ENCODE measurements at places on chromosomes 5 and 9.
A peak's percentile ranks its signal among the peaks of the same experiment; 100 is the strongest.

- DNase-seq: no peak
Measured at GRCh38 chr5:36162810-36163486, 11.0 kb downstream of the SKP2 start.

DNA sequence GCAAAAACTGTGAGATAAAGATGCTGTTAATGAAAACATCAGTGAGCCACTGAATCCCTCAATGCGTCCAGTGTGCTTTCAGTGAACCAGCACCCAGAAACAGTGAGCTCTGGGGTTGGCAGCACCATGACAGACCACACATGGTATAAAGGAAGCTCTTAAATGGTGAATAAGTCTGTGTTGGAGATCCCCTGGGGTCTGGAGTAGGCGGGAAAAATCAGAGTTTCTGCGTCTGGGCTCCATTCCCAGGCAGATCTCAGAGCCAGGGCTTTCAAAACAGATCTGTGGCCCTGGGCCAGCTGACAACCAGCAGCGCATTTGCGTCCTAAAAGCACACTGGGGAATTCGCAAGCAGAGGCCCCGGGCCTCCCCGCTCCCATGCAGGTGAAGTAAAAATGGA lies 233.5 kb downstream of the FRMD3 start:
- DNase-seq: no peak

DNA sequence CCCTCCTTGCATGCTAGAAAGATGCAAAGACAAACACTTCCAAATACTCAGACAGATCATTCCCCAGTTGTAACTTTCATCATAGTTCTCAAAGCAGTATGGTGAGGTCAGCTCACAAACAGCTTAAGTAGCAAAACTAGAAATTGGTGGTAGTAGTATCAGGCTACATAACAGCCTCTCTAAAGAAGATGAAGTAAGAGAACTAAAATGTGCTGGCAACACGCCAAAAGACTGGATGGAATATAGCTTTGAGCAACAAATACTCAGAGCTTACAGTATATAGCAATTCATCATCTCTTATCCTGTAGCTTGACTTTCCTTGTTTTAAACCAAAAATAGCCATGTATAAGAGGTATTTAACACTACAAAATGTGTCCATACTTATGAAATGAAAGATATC lies 7.5 kb downstream of the PFDN1 start:
- peak; percentile 16 for DNase-seq

GRCh38 chr5:52119768-52120167 lies 667.9 kb upstream of the ITGA1 start:
- DNase-seq: no peak

DNA sequence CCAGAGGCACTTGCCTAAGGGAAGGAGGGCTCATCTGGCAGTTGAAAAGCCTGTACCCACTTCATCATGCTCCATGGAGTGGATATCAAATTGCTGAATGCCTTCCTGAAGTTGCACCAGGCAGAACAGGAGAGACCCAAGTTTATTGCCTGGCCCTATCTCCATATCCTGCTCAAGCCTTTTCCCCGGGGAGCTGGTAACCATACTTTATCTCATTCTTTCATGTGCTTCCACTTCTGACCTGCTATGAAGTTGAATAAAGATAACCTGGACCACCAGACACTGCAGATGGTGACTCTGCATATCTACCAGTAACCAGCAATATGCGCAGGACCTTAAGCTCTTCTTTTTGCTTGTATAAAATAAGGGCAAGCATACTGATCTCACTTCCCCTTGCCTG lies 1397.5 kb upstream of the CDH6 start:
- DNase-seq: no peak

GRCh38 chr5:80502800-80503199 lies 14.9 kb downstream of the FAM151B start:
- no peak for DNase-seq

DNA sequence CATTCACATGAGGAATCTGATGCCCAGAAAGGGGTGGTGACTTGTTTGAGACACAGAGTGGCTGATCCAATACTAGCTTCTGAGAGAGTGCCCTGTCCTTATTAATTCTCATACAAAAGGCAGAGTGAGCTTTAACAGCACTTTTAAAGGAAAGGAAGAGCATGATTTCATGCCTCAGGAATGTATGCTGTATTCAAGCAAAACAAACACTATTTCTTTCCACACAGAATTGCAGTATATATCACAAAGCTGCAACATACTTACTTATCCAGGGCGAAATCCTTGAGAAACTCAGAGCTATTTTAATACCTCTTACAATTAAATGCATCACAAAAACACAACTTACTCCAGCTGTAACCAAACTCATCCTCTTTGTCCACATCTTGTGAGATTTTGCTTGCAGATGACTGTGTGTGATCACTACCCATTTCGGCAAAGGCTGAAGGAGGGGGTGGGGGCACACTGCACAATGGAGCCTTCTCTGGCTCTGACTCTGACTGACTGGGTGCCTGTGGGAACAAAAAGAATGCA lies 139.8 kb downstream of the MPDZ start:
- DNase-seq: no peak

- no peak for DNase-seq
Measured at GRCh38 chr5:38424148-38425060, 132.0 kb downstream of the LIFR start.

- no peak for DNase-seq
Measured at GRCh38 chr9:122179690-122180074, 20.0 kb downstream of the MORN5 start.

GRCh38 chr5:131355971-131356528 lies 92.2 kb downstream of the CDC42SE2 start:
- no peak for DNase-seq

DNA sequence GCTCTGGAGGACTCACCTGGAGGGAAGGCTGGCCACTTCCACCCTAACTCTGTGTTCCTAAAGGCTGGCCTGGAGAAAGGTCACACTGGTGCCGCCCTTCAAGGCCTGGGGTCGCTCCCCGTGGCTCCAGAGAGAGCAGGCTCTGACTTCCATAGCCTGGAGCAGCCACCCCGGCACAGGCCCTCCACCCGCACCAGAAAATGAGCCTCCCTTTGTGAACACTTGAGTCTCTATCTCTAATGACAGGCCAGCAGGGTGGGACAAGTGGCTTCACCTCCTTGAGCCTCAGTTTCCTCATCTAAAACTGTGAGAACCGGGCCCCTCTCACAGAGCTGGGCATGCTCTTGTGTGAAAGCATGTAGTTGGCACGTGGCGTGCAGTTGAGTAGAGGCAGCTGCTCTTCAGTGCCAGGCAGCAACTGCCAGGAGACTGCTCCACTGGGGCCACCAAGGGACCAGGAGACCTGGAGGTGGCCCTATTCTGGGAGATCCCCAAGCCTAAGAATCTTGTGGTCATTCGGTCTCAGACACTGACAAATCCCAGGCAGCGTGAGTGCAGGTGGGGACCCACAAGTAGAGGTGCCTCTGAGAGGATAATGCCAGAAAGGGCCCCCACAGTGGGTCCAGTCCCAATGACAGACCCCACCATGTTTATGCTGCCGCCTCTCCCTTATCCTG lies 56.7 kb upstream of the GARNL3 start:
- no peak for DNase-seq

DNA sequence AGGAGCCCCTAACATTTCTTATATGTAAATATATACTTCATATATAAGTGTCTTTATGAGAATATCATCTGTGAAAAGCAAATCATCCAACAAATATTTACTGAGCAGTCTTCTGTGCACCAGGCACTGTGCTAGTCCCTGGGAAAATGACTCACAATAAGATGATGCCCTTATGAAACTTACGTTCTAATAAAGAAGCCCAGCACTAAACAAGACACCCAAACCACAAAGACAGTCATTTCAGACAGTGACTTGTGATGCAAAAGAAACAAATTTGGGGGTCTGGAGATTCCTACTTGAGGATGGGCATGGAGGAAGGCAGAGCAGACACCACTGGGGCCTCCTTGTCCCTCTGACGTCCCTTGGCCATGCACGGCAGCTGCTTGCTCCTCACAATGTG lies 30.6 kb upstream of the PPP1R2B start:
- no peak for DNase-seq

GRCh38 chr5:90305041-90305720 lies 104.4 kb downstream of the CETN3 start:
- no peak for DNase-seq

- DNase-seq: no peak
Measured at GRCh38 chr9:34985311-34985899, 4.1 kb upstream of the DNAJB5 start.

DNA sequence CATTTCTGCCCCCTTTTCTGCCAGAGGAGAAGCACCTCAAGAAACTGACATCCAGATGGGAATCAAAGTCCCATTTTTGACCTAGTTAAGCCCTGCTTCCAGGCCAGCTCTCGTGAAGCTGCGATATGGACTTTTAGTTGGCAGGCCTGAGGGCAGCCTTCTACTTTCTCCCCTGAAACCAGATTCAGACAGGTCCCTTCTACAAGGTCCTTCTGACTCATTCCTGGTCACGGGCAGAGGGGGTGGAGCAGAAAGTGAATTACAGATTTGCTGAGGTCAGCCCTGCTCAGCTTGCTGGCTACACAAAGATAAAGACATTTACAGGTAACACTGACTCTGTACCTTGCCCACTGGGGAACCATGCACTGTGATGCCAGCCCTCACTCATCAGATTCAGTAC lies 52.8 kb upstream of the TUT7 start:
- DNase-seq: no peak

DNA sequence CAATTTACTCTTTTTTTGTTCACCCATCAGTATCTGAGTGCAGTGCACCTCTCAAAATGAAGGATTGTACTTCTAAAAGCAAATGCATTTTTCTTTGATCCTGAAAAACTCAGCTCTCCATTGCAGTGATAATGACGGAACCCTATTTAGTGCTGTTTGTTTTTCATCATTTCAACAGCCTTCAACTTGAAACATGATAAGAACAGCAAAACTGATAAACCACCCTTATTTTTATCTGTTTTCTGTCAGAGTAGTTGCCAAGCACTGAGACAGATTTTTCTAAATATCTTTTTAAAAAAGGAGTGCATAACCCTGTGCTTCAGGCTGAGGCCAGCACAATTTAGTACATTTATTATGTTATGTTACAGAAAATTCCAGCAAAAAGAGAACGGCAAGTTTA lies 549.8 kb upstream of the DMAC1 start:
- DNase-seq: no peak

All from GM12864 (cell line).